ENCODE measurements at places on chromosomes 4 and X.

GRCh38 chr4:10046471-10046870 is 25.2 kb upstream of the SLC2A9 start:
- no peak for DNase-seq

GRCh38 chr4:140300271-140300970 is 73.0 kb upstream of the SCOC start:
- DNase-seq = no peak

DNA sequence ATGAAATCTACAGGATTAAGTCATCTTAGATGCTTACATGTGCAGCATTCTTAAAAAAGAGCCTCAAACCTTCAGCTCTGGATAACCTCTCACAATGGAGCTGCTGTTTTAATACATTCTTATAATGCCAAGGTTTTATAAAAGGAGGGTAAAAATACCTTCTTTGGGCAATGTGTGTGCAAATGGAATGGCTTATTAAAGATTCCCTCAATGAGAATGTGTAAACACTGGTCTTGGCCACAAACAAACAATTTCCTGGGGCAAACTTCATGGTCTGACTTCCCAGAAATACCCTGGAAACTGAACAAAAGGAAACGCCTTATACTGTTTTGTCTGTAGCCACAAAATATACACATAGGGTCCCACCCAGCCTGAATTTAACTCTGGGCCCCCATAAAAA is 148.6 kb upstream of the INTU start:
- DNase-seq = no peak

DNA sequence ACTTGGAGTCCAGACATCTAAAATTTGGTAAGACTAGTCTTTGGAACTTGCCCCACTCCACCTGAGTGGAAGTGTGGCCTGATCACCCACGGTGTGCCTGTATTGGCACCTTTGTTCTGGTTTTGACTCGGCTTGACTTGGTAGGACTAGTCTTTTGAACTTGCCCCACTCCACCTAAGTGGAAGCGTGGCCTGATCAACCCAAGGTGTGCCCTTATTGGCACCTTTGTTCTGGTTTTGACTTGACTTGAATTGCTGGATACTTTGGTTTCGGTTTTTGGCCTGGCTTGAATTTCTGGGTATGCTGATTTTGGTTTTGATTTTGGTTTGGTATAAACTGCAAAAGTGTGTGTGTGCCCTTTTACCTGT is 44.7 kb upstream of the UGT2B7 start:
- no peak for DNase-seq

DNA sequence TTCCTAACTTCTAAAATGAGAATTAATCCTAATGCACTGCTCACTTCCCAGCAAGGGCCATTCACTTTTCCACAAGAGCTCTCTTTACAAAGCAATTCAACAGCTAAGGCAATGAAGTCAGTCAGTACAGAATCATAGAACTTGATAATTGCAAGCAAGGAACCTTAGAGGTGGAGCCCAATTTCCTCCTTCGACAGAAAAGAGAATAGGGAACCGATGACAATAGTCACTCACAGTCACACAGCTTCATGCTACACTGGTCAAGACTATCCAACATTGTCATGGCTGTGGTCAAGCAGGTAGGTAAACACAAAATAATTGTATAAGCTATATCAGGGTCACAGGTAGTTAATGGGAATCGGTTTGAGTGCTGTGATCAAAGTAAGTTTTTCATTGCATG is 90.0 kb downstream of the ELOVL6 start:
- DNase-seq = peak; percentile 25

DNA sequence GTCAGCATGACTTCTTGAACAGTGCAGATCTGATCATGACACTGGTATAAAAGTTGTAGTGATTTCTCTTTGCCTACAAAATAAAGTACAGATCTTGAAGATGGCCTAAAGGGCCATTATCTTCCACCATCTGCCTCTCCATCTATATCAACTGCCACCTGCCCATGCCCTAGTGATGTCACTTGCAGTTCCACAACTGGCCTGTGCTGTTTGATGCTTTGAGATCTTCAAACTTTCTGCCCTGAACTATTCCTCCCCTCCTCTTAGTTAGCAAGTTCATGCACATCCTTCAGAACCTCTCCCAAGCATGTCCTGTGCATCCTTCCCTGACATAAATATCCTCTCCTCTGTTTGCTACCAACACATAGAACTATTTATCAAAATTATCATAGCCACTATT is 217.0 kb downstream of the SOWAHB start:
- DNase-seq = no peak

DNA sequence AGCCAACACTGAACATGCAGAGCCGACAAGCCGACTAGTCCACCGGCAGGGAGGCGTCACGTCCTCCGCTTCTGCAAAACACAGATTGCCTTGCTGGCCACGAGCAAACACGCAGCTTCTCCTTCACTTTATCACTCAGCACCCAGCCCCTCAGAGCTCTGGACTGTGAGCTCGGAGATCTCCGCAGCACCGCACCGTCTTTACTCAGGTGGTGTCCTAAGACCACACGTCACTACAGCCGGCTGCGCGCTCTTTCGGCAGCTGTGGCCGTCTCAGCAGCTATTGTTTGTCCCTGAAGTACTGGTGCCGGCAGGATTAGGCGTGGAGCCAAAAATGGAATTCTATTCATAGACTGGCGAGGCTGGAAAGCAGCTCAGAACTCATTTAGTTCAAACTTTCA is 72.0 kb downstream of the FAT1 start:
- DNase-seq = no peak

DNA sequence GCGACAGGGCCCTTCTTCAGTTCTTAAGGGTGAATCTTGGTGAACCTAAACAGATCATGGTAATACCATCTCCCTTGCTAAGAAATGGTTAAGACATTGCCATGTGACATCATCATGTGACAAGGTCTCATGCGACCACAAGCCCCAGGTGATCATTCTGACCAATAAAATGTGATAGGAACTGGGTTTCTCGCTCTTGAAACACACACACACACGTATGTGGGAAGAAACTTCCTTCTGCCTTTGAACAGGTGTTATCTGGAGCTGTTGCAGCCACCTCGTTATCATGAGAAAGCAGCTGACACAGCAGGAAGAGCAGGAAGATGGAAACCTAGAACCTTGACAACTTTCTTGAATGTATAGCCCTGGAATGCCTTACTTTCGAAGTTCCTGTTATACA is 10.2 kb downstream of the SOD3 start:
- no peak for DNase-seq

DNA sequence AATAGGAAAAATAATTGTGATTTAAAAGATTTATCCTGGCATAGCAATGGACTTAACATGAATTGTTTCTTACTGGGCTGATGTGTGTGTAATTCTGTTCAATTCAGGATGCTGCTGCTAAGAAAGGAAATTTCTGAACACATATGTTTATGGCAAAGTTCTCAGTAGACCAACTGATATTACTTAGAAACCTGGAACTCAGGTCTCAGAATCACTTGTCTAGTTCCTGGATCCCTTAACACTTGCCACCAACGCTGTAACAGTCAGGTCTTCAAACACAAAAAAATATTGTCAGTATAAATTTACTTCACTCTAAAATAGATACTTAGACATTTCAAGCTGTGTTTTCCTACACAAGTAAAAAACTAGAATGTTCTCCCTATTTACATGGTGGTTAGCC is 5.5 kb downstream of the CASP3 start:
- no peak for DNase-seq

GRCh38 chr4:11587797-11588196 is 159.1 kb upstream of the HS3ST1 start:
- no peak for DNase-seq

- peak; percentile 26 for DNase-seq
Measured at GRCh38 chr4:122758033-122758432, 25.5 kb downstream of the BBS12 start.

DNA sequence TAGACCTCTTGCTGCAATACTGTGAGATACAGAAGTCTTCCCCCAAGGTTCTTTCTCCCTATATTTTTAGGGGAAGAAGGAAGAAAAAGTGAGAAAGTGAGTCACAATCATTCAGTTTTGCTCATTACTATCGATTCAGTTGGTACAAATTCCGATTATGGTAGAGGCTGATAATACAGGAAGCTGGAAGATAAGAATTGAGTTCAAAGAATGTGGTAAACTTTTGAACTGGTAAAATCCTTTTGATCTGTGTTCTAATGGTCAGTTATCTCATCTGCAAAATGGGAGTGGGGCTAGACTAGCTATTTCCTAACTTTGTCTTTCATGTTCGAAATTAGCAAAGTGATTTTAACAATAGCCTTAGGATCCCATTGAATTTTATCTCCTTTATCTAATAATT is 101.4 kb upstream of the FAT1 start:
- DNase-seq = no peak

DNA sequence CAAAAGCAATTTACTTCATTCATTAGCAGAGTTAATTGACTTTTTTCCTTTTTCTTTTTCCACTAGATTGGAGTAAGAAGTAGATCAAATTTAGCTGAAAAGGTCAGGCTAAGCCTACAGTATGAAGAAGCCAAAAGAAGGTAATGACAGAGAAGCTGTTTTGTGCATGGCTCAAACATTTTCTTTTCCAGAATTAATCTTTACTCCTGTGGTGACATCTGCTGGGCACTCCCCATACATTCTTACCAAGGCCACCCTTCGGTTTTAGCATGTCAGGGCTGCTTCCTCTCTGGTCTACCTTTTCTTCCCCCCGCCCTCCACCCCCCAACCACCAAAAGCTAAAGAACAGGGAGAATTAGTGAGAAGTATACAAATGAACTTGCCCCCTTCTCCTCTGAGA is 70.2 kb downstream of the CLDN22 start:
- DNase-seq = peak; percentile 17

- no peak for DNase-seq
Measured at GRCh38 chr4:133464311-133464710, 315.2 kb downstream of the PCDH10 start.

DNA sequence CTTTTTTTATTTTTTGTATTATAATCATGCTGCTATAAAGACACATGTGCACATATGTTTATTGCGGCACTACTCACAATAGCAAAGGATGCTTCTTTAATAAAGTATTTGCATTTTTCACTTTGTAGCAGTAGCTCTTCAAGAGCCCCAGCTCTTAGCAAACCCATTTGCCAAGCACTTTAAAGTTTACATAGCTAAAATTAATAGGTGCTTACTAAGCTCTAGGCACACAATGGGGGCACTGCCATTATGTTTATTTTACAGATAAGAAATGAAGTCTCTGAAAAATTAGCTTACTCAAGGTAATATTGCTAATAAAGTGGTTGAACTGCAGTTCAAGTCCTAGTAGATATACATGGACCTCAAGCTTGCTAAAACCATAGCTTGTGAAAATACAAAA is 230.3 kb upstream of the ARHGAP24 start:
- DNase-seq = no peak

DNA sequence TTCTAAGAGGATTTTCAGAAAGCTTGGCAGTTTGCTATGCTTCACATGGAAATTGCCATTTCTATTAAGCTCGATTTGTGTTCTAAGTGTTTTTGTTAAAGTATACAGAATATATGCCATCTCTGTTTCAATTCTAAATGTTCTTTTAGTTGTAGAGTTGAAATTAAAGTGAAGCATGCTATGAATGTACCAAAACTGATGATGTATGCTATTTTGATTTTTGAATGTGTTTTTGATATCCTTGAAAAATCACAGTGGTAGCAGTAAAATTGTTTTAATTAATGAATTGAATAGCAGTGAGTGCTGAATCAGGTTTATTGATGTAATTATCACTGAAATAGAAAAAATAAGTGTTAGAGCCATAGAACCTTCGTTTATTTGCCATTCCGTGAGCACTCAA is 110.9 kb downstream of the TENM3 start:
- DNase-seq = no peak

DNA sequence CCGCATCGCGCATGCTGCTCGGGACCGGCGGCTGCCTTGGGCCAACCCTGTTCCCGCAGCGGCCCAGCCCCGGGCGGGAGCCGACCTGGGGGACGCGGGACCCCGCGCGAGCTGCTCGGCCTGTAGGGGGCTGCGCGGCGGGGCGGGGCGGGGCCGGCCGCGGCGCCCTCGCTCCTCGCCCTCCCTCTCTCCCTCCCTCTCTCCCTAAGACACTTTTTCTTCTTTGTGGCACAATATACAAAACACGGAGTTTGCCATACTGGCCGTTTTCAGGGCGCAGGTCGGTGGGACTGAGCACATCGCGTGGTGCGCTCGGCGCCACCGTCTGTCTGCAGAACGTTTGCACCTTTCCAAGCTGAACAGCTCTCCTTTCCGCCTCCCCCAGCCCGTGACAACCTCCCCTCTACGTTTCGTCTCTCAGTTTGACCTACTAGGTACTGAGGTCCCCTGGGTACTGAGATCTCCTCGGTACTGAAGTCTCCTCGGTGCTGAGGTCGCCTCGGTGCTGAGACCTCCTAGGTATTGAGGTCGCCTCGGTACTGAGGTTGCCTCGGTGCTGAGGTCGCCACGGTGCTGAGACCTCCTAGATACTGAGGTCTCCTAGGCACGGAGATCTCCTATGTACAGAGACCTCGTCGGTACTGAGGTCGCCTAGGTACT is 261.1 kb upstream of the PLCXD1 start:
- DNase-seq = peak; percentile 29

GRCh38 chr4:99359480-99360204 is 7.1 kb upstream of the ADH1C start:
- no peak for DNase-seq

DNA sequence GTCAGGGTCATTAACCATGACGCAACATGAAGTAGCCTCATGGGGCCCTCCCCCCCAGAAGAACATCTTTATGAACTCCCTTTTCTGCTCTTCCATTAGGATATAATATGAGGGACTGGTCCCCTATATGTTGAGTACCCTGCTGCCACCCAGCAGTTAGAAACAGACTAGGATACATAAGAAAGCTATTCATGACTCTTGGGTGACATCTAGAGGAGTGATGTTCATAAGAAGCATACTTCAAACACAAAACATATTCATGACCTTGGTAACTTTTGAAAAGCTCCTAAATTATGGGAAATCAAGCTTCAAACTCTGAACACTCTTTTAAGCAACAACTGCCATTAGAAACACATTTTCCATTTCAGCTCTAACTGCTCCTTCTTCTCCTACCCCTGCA is 155.2 kb upstream of the SPIN4 start:
- peak; percentile 5 for DNase-seq

DNA sequence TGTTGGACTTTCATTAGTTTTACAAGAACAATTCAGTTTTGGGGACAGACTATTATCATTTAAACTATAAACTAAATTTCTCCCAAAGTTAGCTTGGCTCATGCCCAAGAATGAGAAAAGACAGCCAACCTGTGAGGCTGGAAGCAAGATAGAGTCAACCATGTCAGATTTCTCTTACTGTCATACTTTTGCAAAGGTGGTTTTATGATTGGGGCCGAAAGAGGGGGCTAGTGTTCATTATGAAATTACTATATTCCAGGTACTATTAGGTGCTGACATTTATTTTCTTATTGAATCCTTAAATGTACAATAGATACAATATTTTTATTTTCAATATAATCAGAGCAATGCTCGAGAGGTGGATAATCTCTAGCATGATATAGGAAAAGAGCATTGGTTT is 30.6 kb downstream of the HERC6 start:
- no peak for DNase-seq

DNA sequence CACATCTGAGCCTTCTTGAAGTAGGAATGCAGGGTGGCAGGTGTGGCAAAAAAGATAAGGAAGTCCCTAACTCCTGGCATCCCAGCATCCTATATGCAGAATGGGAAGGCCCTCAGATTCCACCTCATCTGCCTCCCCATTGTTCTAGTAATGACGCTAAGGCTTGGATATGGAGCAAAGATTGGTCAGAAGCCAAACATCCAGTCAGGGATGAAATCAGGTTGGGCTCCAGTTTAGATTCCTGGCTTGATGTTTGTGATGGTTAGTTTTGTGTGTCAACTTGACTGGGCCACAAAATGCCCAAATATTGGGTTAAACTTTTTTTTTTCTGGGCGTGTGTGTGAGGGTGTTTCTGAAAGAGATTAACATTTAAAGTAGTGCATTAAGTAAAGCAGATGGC is 39.6 kb upstream of the MAGEA4 start:
- no peak for DNase-seq

GRCh38 chr4:3369781-3370674 is 71.7 kb upstream of the HGFAC start:
- peak; percentile 38 for DNase-seq

Measured in GM10248 (cell line).